ENCODE measurements at places on chromosomes 3 and 15.

- DNase-seq = no peak
These were observed 12.3 kb upstream of the INO80 start for GRCh38 chr15:41128174-41128902.

- DNase-seq = no peak
These were observed 25.6 kb downstream of the GYG1 start for GRCh38 chr3:149016669-149017541.

DNA sequence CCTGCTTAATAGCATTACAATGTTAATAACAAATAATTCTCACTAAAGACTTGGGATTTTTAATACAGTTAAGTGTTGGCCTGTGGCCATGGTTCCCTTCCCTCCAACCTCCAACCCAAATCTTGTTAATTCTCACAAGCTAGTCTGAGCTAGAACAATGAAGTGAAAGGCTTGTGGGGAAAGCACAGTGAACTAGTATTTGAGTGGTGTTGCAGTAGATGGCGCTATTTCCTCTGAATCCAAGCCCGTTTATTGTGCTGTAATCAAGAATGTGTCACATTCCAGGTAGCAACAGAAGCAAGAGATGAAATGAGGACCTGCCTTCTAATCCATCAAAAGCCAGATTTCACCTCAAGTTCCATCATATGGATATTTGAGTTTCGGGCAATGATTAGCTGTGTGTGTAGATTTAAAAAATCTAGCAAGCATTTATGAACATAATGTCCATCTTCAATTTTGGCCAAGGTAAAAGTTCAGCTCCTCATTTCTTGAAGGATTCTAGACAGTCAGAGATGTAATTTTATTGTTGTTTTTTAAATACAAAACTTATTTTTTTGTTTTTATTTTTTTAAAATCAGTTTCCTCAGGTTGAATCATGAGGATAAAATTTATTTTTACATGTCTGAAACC lies 160.7 kb downstream of the SQOR start:
- peak; percentile 2 for DNase-seq

- no peak for DNase-seq
These were observed 73.7 kb upstream of the TSPAN3 start for GRCh38 chr15:77144492-77145070.

DNA sequence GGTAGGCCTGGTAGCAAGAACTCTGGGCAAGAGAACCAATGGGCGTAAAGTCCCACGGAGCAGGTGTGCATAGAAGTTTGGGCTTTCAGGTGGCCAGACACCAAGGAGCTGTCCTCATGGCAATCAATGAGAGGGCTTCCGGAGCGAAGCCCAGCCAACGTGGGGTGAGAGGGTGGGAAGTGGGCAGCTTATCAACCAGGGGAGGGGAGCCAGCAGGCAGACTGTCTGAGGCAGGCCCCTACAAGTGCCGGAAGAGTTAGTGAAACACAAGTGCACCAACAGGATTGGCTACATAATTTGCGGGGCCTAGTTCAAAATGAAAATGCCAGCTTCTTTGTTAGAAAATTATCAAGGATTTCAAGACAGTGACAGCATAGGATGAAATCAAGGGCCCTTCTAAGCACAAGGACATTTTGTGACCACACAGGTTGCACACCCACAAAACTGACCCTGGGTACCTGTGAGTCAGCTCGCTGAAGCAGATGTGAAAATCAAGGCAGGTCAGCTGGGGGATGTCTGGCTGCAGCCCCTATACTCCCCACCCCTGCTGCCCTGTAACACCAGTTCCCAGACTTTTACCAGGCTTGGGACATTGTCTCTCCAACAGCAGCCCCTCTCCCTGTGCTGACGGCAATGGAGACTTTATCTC lies 102.1 kb upstream of the ETV5 start:
- DNase-seq = no peak

DNA sequence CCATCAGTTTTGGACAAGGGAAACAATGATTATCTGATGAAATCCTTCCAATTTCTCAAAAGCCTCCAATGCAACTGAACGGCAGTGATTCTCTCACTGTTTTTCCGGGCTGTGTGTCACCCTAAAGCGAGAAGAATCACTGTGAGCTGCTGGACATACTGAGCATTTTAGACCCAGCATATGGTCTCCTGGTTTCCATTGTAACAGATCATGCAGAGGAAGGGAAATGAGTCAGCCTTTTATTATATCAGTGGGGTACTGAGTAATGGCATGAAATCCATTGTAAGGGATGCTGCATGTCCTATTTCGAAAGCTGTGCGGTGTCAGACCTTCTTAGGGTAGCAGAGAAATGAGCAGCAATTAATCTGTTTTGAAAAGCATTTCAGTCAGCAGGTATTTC lies 287.1 kb downstream of the IL5RA start:
- no peak for DNase-seq

GRCh38 chr15:74428442-74428787 lies 5.3 kb downstream of the SEMA7A start:
- DNase-seq = no peak

GRCh38 chr3:142007710-142008399 lies 131.4 kb downstream of the ATP1B3 start:
- peak; percentile 66 for DNase-seq

- DNase-seq = no peak
These were observed 26.2 kb upstream of the ATP13A3 start for GRCh38 chr3:194512895-194513601.

DNA sequence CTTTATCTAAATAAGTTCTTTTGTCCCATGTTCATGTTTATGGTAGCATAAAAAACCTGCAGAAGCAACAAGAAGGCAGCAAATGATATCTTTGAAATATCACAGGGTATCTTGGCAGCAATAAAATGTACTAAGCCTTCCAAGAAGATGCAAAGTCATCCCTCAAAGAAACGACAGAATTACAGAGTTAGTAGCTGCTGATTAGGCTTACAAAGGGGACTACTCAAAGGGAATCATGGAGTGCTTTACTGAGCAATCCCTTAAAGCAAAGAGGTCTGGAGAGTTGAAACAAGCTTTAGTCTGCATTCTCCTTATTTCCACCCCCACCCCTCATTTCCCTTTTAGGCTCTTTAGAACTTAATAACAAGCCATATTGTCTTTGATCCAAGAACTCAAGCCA lies 935.0 kb downstream of the SQOR start:
- no peak for DNase-seq

GRCh38 chr15:98635848-98636247 lies 12.5 kb upstream of the IGF1R start:
- DNase-seq = no peak

GRCh38 chr3:71191031-71191482 lies 392.5 kb downstream of the FOXP1 start:
- DNase-seq = no peak

- no peak for DNase-seq
These were observed 356.0 kb downstream of the SHQ1 start for GRCh38 chr3:72492240-72492639.

- no peak for DNase-seq
These were observed 14.9 kb downstream of the GREM1 start for GRCh38 chr15:32732574-32733157.

DNA sequence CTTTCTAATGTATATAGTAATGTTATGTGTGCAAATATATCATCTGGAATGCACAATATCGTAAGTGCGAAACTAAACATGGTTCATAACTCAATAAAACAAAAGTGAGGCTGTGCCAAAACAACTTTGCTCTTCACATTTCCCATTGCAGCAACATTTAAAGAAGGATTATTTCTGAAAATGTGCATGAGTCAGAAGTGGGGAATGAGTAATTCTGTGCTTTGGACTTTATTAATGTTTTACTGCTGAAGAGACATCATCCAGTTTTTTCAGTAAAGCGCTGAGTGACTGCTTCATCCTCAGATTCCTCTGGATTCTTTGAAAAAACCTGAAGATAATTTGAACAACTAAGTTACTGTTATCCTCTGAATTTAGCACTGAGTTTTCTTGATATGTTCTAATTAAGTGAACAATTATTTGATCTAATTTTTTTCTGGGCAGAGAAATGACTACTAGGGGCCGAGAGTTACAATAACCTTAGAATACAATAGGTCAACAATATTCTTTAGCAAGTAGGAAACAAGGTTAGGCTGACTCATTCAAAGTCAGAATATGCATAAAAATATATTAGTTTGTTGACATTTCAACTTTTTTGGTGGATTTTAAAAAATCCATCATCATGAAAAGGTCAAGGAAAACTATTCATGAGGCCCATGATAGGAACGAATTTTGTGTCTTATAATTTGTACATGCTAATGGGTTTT lies 20.0 kb upstream of the PLCL2 start:
- DNase-seq = no peak
